Stimulated activated CD4-positive, alpha-beta T cell treated with anti-CD3 and anti-CD28 coated beads, Interleukin-1b, Interleukin-23, amount 100 ng/mL, for 1 hour (primary cell): ENCODE measurements at places on chromosomes 7 and 10.

DNA sequence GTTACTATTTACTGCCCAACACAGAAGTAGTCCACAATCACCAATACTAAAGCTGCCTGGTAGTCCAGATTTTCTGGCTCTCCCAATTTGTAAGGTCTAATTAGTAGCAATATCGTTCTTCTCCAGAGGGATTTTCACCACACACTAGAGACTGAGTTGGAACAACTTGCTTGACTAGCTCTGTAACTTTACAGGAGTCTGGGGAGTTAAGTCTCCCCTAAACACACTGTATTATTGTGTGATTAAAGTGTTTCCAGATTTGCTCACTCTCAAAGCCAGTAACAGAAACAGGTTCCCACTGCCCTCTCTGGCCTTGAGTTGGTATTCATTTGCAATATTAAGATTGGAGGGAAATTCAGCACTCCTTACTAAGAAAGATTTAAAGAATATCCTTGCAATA is 1175.7 kb downstream of the SORCS1 start:
- no peak for DNase-seq

DNA sequence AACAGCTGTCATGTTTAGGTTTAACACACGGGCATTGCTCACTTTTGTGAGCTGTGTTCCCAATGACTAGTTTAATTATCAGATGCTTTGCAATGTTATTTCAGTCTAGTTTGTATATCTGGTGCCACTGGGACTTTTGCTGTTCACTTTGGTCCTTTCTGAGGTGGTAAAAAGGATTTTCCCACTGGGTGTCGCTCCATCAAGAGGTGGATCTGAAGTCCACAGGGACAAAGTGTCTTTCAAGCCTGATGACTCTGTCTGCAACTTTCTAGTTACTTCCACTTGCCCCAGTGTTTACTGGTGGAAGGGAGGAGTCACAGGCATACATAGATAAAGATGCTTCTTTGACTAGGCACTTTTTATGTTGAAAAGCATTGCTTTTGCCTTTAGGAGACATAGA is 242.2 kb downstream of the HGF start:
- DNase-seq, result no peak

GRCh38 chr7:77354484-77354883 is 61.7 kb downstream of the GSAP start:
- no peak for DNase-seq

DNA sequence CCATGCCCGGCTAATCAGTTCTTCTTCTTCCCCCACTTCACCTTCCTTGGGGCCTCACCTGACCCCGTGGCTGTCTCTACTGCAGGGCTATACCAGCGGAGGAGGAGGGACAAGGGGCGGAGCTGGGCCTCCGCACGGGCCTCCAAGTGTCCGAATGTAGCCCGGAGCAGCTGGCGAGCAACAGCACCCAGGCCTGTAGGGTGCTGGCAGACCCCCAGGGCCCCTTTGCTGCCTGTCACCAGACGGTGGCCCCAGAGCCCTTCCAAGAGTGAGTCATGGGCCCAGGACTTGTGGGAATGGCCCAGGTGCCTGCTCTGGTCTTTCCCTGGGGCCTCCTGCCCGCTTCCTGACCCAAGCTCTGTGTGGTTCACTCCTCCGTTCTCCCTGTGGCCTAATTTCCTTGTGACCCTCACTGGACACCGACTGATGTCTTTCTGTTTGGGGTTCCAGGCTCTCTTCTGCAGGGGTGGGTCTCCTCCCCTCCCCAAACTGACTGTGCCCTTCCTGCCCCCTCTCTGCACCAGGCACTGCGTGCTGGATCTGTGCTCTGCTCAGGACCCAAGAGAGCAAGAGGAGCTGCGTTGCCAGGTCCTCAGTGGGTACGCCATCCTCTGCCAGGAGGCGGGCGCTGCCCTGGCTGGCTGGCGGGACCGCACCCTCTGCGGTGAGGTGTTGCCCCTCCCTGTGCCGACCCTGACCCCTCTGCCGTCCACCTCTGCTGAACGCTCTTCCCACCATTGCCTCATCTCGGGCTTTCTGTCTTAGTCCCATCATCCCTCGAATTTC is 35.2 kb downstream of the EPHB4 start:
- DNase-seq, result no peak

GRCh38 chr7:152521420-152522337 is 85.9 kb upstream of the KMT2C start:
- no peak for DNase-seq

DNA sequence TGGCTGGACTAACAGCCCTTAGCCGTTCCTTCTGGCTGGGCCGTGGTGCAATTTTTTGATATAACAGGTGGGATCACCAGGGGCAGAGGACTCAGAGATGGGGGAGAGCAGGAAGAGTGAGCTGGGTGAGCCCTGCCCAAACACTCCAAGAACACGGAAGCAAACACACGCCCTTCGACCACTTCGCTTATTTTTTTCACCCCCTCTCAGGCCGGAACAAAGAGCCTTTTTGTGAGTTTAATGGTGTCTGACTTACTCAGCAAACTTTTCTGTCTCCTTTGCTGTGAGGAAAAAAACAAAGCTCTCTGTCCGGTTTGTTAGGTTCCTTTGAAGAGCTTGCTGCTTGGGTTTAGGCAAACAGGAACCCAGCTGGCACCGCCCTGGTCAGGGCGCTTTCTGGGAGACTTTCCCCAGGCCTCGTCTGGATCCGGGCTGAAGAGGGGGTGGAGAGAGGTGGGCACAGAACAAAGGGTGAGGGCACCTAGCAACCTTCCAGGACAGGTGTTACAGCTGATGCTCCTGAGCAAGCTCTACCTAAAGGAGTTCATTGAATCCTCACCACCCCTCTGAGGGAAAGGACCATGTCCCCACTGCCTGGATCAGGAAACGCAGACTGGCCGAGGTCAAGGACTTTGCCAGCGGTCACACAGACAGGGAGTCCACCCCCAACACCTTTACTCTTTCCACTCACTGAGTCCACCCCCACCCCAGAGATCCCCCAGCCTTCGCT is 23.3 kb downstream of the CALML3 start:
- DNase-seq, result no peak

GRCh38 chr10:55277549-55277948 is 476.5 kb upstream of the PCDH15 start:
- DNase-seq, result no peak

- no peak for DNase-seq
Measured at GRCh38 chr7:151077705-151078232, 2.8 kb downstream of the FASTK start.

DNA sequence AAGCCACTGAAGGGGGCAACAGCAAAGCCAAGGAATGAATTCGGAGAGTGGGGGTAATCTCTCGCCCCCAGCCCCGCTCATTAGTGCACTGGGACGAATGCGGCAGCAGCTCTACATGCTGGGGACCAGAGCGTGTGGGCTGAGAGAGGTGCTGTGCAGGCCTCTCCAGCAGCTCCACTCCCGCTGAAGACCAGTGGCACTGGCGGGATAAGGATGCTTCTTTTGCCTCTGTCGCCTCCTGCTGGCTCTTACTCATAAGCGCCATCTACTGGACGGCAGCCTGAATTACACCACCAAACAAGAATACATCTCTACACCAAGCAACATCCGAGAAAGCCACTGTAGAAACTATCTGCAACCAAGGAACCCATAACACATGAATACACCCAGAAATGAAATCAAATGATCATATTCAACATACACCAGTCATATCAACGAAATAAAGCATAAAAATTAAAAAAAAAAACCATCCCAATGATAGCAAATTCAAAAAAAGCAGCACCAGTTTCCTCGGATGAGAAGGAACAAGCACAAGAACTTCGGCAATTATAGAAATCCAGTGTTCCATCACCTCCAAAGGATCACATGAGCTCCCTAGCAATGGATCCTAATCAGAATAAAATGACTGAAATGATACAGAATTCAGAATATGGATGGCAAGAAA is 79.0 kb upstream of the TMEM168 start:
- DNase-seq, result peak; percentile 24

GRCh38 chr10:90418869-90419652 is 438.8 kb downstream of the HTR7 start:
- no peak for DNase-seq

DNA sequence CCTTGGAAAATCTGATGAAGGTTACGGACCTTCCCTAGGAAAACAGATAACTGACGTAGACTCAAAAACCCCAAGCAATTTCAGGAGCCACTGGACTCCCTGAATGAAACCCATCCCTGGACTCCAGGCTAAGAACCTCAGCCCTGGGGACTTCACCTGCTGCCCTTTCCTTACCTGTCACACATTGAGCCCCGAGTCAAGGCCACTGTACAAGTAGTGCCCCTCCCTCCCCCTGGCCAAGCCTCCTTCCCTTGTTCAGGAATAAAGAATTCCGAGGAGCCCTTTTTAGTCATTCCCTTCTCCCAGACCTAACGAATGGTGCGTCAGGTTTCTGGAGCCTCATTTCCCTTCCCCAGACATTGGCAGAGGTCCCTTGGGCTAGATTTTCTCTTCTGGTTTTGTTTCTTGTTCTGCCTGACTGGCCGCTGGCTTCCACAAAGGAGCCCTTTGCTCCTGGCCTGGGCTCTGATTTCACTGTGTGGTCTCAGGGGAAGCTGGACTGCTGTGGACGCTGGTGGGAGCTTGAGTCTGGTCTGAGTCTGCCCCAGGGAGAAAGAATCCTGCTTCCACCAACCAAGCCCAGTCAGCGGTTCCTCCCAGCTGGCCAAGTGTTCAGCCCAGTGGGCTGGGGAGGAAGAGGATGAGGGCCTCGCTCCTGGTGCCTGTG is 31.7 kb downstream of the ZNF775 start:
- DNase-seq, result no peak
